Activated CD8-positive, alpha-beta memory T cell treated with anti-CD3 and anti-CD28 coated beads for 1 hour (primary cell): ENCODE measurements at places on chromosomes 16 and 17.

- no peak for DNase-seq
Measured at GRCh38 chr17:81037798-81038733, 3.1 kb downstream of the BAIAP2 start.

GRCh38 chr16:5056352-5056751 is 9.4 kb downstream of the C16orf89 start:
- peak; percentile 17 for DNase-seq

DNA sequence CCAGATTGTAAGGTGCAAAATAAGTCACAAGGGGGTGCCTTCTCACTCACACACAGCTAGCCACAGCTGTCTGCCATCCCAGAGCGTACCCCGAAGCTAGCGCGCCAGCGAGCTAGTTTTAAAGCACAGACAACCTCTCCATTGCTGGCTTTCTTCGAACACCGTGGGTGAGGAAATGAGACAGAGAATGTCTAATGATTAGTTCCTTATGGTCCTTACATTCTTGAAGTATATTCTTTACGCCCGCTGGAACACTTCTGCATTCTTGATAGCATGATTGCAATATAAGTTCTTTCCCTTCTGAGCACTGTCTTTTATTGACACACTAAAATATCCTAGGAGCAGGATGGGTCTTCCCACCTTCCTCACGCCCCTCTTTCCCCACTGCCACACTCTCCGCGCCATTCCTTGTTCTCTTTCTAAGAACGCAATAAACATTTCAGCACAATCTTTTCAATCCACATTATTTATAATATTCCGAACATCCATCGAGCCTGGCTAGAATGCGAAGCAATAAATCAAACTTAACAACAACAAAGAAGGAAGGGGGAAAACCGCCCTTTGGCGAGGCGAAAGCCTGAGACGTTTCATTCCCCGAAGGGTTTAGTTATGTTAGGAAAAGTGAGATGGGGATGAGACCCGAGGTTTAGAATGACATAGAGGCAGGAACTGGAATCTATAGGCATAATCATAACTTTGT is 251.3 kb downstream of the NTN1 start:
- DNase-seq = no peak

GRCh38 chr16:20768121-20768520 is 4.3 kb downstream of the ACSM3 start:
- no peak for DNase-seq

DNA sequence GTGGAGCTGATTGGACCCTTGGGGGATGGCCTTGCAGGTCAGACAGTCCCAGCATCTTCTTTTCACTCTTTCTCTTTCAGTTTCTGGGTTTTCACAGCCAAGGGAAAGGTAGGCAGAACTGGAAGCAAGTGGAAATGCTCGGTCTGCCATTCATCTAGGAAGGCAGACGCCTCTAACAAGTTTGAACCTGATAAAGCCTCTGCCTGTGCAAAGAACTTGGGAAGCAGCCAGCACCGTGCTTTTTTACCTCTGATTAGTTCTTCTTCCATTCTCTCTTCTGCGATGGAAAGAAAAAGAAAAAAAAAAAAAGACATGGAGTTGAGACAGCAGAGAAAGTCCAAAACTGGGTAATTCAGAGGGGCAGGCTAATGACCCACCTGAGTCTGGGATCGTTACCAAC is 997.8 kb upstream of the EEF2KMT start:
- DNase-seq = no peak

DNA sequence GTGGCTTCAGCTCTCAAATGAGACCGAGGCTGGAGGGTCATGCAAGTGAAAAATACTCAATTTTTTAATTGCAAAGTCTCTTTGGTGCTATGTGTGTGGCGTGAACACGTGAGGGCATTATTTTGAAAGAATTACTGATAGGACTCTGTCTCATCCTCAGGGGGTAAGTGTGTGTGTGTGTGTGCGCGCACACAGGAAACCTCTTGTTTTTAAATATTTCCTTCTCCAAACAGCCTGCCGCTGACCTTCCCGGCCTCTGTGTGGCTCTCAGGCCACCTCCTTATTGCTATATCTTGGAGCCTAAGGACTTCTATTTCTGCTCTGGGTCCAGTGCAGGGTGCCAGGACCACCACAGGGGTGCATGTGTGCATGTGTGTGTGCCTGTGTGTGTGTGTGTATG is 99.7 kb downstream of the CMIP start:
- no peak for DNase-seq

DNA sequence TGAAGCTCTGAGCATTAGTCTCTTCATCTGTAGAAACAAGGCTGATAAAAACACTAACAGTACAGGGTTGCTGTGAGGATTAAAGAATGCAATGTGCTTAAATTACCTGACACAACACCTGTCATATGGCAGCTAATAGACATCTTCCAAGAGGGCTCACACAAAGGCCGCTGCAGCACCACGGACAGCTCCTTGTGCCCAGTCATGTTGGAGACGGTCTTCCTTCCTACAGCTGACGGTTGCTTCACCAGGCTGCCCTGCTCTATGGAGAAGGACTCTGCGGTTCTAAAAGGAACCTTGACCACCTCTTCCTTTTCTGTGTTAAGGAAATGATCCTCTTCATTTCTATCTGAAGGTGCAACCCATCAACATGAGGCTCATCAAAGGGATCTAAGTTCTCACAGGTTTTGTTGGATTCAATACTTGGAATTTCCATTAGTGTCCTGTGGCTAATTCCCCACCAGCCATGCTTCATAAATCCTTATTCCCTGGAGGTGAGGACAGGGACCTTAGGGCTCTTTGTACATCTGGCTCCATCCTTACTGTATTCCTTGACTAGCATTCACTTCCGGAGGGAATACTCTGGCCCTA is 138.9 kb upstream of the CES5A start:
- DNase-seq = peak; percentile 11
